ENCODE measurements at places on chromosomes 2 and 18.

GRCh38 chr2:143582046-143582747 lies 453.0 kb downstream of the ARHGAP15 start:
- DNase-seq, result peak; percentile 19

- DNase-seq, result no peak
Measured at GRCh38 chr2:236070236-236070635, 98.0 kb downstream of the GBX2 start.

DNA sequence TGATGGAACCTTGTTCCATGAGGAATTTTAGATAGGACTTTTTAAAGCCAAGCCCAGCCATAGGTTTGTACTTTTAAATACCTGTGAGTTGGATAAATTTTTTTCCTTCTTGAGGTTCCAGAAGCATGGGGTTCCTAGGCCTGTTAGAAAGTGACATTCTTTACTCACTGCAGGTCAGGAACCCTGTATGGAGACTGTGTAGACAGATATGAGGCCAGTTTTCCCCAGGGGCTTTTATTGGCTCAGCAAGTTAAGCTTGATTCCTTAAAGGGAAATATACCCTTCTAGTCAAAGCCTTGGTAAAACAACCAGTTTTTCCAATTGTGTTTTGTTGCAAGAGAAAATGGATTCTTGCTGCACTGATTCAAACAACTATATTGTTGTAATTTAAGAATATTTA lies 38.4 kb upstream of the GMCL1 start:
- no peak for DNase-seq

DNA sequence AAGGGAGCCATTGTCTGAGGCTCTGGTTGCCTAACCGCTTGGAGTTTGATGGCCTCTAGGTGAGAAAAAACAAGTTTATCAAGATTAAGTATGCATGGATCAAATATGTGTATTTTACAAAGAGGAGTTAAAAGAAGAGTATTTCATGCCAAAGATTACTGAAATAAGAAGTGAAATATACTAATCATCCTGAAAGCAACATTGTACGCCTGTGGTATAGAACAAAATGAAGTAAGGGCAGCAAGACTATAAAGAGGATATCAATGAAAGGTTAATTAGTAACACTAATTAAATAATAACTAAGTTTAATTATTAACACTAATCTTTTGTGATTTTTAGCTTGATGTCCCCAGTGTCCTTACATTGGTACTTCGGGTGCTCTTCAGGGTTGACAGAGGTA lies 276.7 kb downstream of the CALCRL start:
- DNase-seq, result no peak

DNA sequence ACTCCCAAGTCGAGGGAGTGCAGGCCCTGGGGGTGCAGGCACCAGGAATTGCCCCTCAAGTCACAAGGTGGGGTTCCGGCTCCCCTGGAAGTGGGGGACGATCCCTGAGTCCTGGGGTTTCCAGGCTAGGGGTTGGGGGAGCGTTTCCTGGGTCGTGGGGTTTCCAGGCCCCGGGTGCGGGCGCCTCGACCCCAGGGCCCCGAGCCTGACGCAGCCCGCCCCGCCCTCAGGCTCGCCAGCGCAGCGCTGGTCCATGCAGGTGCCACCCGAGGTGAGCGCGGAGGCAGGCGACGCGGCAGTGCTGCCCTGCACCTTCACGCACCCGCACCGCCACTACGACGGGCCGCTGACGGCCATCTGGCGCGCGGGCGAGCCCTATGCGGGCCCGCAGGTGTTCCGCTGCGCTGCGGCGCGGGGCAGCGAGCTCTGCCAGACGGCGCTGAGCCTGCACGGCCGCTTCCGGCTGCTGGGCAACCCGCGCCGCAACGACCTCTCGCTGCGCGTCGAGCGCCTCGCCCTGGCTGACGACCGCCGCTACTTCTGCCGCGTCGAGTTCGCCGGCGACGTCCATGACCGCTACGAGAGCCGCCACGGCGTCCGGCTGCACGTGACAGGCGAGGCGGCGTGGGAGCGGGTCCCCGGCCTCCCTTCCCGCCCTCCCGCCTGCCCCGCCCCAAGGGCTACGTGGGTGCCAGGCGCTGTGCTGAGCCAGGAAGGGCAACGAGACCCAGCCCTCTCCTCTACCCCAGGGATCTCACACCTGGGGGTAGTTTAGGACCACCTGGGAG lies 12.0 kb downstream of the SIGLEC15 start:
- no peak for DNase-seq

DNA sequence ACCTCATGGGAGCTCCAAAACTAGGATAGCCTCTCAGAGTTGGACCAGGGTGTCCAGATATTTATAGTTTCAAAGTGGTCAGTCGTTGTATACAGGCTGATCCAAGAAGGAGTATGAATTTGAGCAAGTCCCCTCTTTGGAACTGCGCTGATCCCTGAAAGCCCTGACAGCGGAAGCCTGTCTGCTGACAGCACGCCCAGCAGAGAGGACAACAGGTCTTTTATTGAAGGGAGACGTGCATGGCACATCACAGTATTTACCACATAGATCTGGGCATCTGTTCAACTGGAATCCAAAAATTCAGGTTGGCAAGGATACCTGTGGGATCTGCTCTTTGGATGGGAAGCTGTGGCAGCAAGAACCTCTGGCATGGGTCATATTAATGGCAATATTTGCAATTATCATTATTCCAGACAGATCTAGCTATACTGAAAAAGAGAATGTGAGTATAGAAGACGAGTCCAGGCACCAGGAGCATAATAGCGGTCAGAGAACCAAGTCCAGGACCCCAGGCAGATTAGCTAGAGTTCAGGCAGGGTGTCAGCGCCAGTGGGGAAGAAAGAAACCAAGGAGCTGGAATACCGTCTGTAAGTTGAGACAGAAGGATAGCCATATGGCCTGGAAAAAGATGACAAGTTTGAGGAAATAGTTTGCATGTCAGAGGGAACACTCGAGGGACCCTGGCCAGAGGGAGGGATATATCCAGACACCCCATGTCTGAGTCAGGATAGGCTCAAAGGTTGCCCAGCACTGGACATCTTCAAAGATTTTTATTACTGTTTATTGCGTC lies 260.4 kb upstream of the FANCL start:
- DNase-seq, result no peak

DNA sequence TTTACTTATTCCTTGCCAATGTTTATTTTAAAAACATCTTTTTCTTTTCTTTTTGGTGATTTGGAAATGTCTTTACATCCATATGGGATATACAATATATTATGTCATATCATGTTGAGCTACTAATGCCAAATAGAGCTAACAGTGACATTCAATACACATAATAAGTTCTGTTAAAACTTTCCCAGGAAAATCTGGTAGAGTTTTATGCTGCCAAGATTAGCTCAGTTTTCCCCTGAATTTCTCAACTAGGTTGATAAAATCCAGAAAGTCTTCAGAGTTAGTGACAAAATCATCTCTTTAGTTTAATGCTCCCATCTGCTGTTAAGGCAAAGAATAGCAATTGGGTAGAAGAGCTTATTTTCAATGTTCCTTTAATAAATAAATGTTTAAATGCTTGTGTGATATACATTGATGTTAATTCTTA lies 9.9 kb downstream of the COL3A1 start:
- DNase-seq, result peak; percentile 60

- DNase-seq, result peak; percentile 71
Measured at GRCh38 chr2:17851731-17852585, 26.5 kb upstream of the KCNS3 start.

- DNase-seq, result no peak
Measured at GRCh38 chr2:127404466-127405254, 13.6 kb upstream of the PROC start.

DNA sequence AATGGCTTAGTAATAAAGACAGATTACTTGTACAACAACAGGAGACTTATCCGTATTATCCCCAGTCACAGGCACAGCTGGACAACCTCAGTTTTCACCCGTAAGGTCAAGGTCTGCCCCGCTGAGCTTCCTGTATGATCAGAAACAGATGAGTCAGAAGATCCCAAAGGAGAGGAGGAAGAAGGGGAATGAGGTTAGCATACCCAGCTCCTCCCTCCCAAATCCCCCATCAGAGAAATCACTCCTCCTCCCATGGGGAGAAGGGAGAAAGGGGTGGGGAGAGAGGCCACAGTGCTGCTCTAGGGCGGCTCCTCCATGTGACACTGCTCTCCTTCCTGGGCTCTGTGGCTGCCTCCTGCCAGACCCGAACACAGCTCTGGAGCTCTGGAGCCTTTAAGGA lies 53.8 kb upstream of the SPTBN1 start:
- DNase-seq, result peak; percentile 68

DNA sequence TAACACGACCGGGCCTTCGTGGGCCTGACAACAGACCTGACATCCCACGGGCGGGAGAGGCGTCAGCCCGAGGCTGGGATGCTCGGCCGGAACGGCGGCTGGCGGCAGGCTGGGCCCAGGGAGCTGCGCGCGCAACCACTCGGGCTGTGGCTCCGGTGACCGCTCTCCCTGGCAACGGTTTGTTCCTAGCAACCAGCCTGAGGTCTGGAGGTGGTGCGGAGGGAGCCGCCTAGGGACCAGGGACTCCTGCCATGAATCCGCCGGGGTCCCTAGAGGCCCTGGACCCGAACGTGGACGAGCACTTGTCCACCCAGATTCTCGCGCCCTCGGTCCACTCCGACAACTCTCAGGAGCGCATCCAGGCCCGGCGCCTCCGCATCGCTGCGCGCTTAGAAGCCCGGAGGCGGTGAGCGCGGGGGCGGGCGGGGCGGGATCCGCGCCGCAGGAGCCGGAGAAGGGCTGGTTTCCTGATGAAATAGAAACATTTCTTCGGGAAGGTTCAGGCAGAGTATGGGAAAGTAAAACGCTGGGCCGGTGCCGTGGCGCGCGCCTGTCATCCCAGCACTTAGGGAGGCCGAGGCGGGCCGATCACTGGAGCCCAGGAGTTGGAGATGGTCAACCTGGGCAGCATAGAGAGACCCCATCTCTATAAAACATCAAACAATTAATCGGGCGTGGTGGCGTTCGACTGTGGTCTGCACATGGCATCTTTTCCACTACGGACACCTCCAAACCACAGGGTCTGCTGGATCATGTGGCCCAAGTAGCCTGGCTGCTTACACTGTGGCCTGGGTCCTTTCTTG lies at the start of gene DRC1:
Gene DRC1 (plus strand): TSS at position 182 of the 803 bp plus-strand sequence. CDS start 70 bp downstream, at position 252.
- DNase-seq, result peak; percentile 61

DNA sequence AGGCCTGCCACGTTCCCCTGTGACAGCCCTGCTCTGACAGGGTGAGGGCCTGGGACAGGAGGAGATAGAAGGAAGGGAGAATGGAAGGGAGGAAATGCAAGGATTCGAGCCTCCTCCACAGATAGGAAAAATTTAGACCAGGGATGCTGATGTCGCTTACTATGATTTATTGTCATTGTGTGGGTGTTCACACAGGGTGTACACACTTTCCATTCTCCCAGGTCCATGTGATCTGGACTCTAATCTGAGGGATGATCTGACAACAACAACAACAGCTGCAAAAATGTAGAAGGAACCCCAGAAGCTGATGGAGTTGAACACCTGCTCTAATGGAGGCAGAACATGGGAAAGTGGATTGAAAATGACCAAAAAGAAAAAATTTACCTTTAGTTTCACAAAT lies 231.7 kb upstream of the TNP1 start:
- DNase-seq, result no peak

- no peak for DNase-seq
Measured at GRCh38 chr18:13422541-13423147, 204.1 kb downstream of the LDLRAD4 start.

- no peak for DNase-seq
Measured at GRCh38 chr18:43735570-43735969, 458.3 kb upstream of the SYT4 start.

DNA sequence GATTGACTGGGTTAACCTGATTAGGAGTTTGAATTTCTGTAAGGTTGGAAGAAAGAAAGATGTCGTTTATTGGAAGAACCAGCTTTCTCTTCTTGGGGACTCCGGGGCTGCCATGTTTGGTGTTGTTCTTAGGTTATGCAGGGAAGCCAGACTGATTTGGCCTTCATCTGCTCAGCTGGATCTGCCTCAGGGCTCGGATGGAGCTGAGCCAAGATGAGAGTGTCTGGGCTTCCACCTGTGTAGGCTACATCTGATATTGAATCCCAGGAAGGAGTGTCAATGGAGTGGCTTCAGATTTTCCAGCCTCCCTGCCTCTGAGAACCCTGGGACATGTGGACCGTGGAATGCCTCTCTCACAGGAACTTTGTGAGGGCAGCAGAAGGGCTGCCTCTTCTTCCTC lies 126.1 kb downstream of the WDSUB1 start:
- no peak for DNase-seq

DNA sequence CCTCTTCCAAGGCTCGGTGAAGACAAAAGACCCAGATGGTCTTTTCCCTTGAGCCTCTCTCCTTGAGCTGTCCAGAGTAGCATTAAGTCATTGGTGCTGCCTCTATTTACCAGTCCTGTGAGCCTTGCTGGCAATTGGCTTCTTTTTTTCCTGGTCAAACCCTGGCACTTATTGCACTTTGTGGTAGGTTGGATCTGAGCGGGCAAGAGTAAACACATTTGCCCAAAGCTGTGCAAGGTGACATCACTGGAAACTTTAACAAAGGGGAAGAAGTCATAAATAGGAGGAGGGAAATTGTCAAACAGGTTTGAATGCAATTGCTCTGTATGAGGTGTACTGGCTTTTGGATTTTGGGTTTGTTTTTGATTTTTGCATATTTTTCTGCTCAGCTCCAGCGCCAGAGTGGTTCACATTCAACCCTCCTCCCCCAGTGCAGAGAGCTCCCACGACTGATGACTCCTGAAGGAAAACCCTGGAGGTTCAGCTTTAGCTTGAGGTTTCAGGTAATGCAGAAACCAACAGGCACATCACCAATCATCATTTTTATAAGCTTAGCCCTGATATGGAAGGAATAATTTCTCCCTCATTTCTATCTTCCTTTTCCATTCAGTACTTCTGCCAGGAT lies 8.3 kb downstream of the KCNE4 start:
- DNase-seq, result no peak

DNA sequence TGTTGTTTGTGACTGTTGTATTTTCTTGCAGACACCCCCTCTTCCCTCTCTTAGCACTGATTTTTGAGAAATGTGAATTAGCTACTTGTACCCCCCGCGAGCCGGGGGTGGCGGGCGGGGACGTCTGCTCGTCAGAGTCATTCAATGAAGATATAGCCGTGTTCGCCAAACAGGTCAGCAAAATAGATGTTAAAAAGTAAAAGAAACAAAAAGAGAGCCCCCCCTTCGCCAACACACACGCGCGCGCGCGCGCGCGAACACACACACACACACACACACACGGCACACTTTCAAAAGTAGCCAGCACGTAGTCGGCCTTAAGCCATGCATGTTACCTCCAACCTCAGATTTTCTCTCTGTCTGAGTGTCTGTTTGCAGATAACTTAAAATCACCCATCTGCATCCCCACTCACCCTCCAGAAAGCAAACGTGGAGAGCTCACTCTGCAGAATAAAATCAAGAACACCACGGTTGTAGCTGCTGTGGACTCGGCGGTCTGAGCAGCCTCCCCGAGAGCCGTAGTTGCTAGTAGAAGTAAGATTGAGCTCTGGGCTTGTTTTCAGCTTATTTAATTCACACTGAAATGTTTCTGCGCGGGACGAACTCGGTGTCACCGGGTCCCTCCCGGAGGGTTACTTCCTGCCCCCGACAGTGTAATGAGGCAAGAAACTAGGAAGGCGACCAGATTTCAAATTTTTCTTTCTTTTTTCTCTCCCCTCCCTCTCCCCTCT lies 5.1 kb downstream of the MEIS1 start:
- DNase-seq, result peak; percentile 53

DNA sequence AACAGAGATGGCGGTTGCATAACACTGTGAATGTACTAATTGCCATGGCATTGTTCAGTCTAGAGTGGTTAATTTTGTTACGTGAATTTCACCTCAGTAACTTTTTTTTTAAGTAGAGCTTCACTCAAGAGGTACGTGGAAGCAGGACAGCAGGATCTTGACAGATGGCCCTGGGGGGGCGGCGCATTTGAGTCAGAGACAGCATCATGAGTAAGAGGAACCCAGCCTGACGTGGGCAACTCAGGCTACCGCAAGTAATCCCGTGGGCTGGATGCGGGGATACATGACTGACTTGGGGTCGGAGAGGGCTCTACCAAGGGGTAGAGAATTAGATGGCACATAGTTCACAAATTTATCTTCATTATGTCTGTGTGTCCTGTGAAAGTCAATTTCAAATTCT lies 38.1 kb upstream of the DAPL1 start:
- peak; percentile 47 for DNase-seq
